SJSA1 (cell line): ENCODE measurements at places on chromosomes 13 and 19. TPM values are rescaled to one million over a fixed set of nuclear protein-coding genes. Genes with fewer than 3 reads are reported as not detected.

- no peak for DNase-seq
- no peak overlapping the region for H3K4me3 ChIP-seq
- H3K36me3 ChIP-seq = peaks cover 16% of the 10 kb centered on the region
- H3K27ac ChIP-seq = no peak overlapping the region
- no peaks in the 10 kb centered on the region for H3K27me3 ChIP-seq
Observed at GRCh38 chr19:29618871-29619270, 12.8 kb downstream of the POP4 start.

DNA sequence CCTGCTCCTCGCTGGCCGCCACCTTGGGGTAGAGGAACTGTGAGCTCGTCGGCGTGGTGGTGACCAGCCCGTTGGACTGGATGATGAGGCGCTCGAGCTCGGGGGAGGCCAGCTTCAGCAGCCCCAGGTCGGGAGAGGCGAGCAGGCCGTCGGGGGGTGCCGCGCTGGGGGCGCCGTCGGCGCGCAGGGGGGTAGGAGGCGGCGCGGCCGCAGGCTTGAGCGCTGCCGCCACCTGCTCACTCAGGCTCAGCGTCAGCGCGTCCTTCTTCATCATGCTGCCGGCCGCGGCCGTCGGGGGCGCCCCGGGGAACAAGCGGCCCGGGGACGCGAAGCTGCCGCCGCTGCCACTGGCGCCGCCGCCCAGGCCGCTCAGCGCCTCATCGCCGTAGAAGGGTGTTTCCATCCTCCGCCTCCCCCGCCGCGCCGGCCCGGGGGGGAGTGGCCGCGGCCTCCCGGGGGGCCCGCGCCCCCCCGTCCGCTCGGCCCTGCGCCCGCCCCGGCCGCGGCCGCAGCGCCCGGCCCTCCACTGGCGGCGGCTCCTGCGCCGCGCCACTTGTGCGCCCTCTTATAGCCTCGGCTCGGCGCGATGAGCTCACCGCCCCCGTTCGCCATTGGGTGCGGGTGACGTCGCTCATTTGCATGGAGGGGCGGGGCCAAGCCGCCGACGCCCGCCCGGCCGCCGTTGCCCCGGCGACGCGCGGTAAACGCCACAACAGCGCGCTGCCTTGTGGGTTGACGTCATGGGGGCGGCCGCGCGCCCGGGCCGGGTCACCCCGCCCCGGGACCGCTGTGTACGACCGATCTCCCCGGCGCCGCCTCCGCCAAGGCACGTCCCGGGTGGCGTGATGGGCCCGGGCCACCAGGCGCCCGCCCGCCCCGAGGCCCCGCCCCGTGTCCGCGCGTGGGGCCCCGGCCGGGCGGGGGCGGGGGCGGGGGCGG, at the start of gene JUND:
TSS of gene JUND (minus strand) at position 541 of the 939 bp plus-strand sequence. CDS start at position 403, 138 bp downstream.
- peaks cover 26% of the 10 kb centered on the region for H3K4me1 ChIP-seq
- DNase-seq = peak; percentile 99
- H3K36me3 ChIP-seq = peaks cover 22% of the 10 kb centered on the region

- DNase-seq = no peak
- H3K4me3 ChIP-seq = no peak overlapping the region
- H3K36me3 ChIP-seq = no peaks in the 10 kb centered on the region
Observed at GRCh38 chr13:86447479-86447878, 648.3 kb upstream of the SLITRK6 start.

DNA sequence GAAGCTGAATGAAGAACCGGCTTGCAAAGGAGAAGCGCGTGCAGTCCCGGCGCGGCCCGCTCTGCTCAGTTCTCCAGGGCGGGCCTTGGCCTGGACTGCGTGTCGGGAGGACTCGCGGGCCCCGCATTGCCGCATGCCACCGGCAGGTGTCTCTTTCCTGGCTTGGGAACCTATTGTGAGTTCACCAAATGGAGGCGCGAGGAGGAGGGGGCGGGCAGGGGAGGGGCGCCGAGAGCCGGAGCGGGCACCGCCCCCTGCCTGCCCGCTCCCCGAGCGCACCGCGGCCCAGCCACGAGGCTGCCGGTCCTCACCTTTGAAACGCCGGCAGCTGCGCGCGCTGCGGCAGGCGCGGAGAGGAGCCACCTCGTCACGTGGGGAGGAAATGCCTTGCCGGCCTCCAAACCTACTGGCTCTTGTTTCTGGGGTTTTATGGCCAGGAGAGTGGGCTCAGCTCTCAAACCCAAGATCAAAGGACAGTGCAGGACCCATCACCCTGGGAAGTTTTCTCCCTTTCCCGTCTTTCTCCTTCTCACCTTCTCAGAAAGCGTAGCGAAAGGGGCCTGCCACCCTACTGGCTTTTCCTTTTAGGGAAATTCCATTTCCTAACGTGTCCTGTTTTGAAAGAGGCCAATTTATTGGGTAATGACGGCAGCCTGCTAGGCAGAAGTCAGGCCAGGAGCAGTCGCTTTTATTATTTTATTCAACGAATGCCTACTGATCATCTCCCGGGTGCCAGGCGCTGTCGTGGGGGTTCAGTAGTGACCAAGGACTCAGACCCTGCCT, 13.8 kb upstream of the UBE2L5 start:
- no peak overlapping the region for H3K27ac ChIP-seq
- H3K27me3 ChIP-seq = no peaks in the 10 kb centered on the region
- H3K4me1 ChIP-seq = peaks cover 17% of the 10 kb centered on the region
- DNase-seq = peak; percentile 67
- H3K4me3 ChIP-seq = no peak overlapping the region
- no peaks in the 10 kb centered on the region for H3K36me3 ChIP-seq

DNA sequence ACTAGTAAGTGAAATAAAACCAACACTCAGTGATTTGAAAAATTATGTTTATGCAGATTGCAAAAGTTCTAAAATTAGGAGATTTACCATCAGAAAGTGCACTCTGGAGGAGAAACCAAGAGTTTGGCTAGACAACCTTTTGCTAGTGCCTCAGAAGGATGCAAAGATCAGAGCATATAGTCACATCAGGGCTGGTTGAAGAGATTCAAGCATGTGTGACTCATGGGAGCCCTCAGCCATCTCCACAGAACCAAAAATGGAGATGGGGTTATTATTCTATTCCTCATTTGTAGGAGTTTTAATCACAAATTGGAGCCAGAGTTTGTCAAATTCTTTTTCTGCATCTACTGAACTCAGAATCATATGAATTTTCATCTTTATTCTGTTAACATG, 32.9 kb upstream of the OXGR1 start:
- no peak for DNase-seq
- H3K27me3 ChIP-seq = no peaks in the 10 kb centered on the region
- no peak overlapping the region for H3K4me3 ChIP-seq
- no peak overlapping the region for H3K27ac ChIP-seq

- no peak overlapping the region for H3K27ac ChIP-seq
- H3K4me1 ChIP-seq = no peaks in the 10 kb centered on the region
- H3K27me3 ChIP-seq = no peaks in the 10 kb centered on the region
- DNase-seq = no peak
- H3K4me3 ChIP-seq = no peak overlapping the region
Observed at GRCh38 chr19:24071078-24071477, 15.9 kb upstream of the ZNF254 start.

DNA sequence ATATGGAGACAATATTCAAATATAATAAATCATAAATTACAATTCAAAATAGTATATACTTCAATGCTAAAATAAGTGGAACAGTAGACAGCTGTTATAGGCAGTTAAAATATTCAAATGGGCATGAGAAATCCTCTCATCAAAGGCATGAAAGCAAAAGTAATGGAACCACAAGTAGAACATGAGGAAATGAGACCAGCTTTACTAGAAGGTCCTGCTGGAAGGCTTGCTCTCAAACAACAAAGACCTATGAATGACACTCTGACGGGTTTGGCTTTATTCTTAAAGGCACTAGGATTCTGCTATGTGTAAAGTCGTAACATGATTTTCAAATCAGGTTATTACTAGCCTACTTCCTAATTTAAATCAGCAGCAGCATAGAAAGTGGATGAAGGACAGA, 148.1 kb downstream of the VWA8 start:
- no peak for DNase-seq
- no peaks in the 10 kb centered on the region for H3K27me3 ChIP-seq
- H3K36me3 ChIP-seq = peaks cover 7% of the 10 kb centered on the region
- H3K4me1 ChIP-seq = no peaks in the 10 kb centered on the region

DNA sequence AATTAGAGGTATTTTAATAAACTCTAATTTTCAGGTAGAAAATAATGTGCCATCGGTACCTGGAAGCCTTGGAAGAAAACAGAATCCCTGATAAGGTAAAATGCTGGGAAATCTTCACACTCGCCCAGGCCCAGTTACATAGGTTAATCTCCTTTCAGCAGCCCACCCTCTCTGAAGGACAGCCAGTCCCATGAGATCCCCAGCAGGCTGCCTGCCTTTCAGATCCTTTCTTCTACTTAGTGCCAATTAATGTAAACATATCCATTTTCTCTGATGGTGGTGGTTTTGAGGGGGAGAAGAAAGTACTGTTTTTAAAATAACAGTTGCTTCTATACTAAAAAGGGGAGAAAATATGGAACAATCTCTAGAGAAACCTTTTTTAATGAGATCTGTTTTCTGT, 12.2 kb downstream of the SMAD9 start:
- no peaks in the 10 kb centered on the region for H3K27me3 ChIP-seq
- H3K4me3 ChIP-seq = no peak overlapping the region
- no peak overlapping the region for H3K27ac ChIP-seq
- peaks cover 13% of the 10 kb centered on the region; the same call in 1 of the 2 replicates for H3K36me3 ChIP-seq

- H3K27me3 ChIP-seq = no peaks in the 10 kb centered on the region
- no peak overlapping the region for H3K27ac ChIP-seq
- no peak for DNase-seq
- H3K4me3 ChIP-seq = no peak overlapping the region
- H3K4me1 ChIP-seq = peaks cover 10% of the 10 kb centered on the region
- peaks cover 90% of the 10 kb centered on the region for H3K36me3 ChIP-seq
Observed at GRCh38 chr19:41233748-41234240, 14.8 kb downstream of the AXL start.

DNA sequence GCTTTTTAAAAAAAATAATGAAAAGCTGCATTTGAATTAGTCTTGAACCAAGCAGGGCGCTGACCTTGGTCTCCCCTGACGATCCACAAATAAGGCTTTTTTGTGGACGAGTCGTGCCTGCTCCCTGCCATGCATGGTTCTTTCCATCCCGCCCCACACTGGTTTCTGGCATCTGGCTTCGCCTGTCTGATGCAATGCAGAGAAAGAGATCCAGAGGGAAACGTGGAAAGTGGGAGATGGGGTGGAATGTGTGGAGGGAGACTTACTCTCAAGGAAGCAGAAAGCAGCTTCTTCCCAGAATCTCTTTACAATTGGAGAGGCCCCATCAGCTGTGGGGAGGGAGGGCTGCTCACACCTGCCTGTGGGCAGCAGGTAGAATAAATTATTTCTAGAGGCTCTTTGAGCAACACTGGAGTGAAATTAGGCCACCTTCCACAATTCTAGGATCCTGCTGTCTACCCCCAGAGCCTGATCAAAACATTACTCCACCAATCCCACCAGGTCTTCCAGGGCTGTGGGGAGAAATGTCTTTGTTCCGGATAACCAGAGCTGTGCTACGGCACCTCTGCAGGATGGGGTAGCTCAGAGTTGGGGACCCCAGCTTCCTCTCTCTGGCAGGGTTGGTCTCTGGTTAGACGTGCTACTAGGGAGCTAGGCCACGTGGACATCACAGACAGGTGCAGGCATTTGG, 183.5 kb downstream of the UQCRFS1 start:
- no peak for DNase-seq
- no peak overlapping the region for H3K27ac ChIP-seq
- no peaks in the 10 kb centered on the region for H3K27me3 ChIP-seq
- no peak overlapping the region for H3K4me3 ChIP-seq
- H3K36me3 ChIP-seq = no peaks in the 10 kb centered on the region

- no peak overlapping the region for H3K4me3 ChIP-seq
- no peaks in the 10 kb centered on the region for H3K27me3 ChIP-seq
- H3K36me3 ChIP-seq = peaks cover 14% of the 10 kb centered on the region
- H3K27ac ChIP-seq = no peak overlapping the region
- no peak for DNase-seq
- H3K4me1 ChIP-seq = no peaks in the 10 kb centered on the region
Observed at GRCh38 chr19:48461982-48462655, 6.7 kb downstream of the KCNJ14 start.

DNA sequence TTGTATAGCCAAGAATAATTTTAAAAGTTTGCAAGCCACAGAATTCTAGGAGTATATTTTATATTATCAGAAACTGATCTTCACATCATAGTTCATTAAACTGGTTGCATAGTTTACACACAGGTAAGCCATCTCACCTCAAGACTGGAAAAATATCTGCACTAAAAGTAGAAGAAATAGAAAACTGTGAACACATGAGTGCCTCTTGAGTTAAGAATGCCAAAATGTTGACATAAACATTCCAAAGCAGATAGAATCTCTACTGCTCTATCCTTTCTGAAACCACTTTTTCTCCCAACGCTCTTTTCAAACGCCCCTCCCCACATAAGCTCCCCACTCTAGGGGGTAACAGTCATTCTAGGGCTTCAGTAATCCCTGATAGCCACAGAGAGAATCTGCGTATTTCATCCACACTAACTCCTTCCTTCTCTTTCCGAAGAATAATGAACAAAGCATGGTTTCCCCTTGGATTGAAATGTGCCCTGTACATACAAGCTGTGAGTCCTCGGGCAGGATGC, 201.5 kb downstream of the IRS2 start:
- no peaks in the 10 kb centered on the region for H3K4me1 ChIP-seq
- peaks cover 86% of the 10 kb centered on the region for H3K27me3 ChIP-seq
- no peaks in the 10 kb centered on the region for H3K36me3 ChIP-seq
- H3K27ac ChIP-seq = no peak overlapping the region

- no peaks in the 10 kb centered on the region for H3K36me3 ChIP-seq
- H3K4me3 ChIP-seq = no peak overlapping the region
- no peaks in the 10 kb centered on the region for H3K4me1 ChIP-seq
- no peaks in the 10 kb centered on the region for H3K27me3 ChIP-seq
Observed at GRCh38 chr13:71303144-71303543, 563.9 kb downstream of the DACH1 start.

- H3K4me1 ChIP-seq = peaks cover 15% of the 10 kb centered on the region
- peaks cover 5% of the 10 kb centered on the region; the same call in 1 of the 2 replicates for H3K36me3 ChIP-seq
- H3K27ac ChIP-seq = no peak overlapping the region
- H3K4me3 ChIP-seq = no peak overlapping the region
- DNase-seq = no peak
Observed at GRCh38 chr19:55344444-55344843, 4.8 kb downstream of the KMT5C start.

Gene ABCC4
- 12.9 and 27.8 TPM in 2 replicates for total RNA-seq

Gene SULT2B1
- total RNA-seq = 0.37 and 1.1 TPM in 2 replicates

Gene ZNF486
- 0.13 and 1.2 TPM in 2 replicates for total RNA-seq

Gene FBXO27
- total RNA-seq = 1.5 TPM in 1 of 2 replicates, not detected in the other

Gene PRR22
- total RNA-seq = 0.76 and 2.0 TPM in 2 replicates

Gene ZNF677
- total RNA-seq = 1.9 and 5.4 TPM in 2 replicates

Gene TPTE2
- total RNA-seq = not detected in 2 replicates

Gene WIZ
- total RNA-seq = 11.6 and 13.5 TPM in 2 replicates
